ENCODE measurements at places on chromosomes 13 and 19.

DNA sequence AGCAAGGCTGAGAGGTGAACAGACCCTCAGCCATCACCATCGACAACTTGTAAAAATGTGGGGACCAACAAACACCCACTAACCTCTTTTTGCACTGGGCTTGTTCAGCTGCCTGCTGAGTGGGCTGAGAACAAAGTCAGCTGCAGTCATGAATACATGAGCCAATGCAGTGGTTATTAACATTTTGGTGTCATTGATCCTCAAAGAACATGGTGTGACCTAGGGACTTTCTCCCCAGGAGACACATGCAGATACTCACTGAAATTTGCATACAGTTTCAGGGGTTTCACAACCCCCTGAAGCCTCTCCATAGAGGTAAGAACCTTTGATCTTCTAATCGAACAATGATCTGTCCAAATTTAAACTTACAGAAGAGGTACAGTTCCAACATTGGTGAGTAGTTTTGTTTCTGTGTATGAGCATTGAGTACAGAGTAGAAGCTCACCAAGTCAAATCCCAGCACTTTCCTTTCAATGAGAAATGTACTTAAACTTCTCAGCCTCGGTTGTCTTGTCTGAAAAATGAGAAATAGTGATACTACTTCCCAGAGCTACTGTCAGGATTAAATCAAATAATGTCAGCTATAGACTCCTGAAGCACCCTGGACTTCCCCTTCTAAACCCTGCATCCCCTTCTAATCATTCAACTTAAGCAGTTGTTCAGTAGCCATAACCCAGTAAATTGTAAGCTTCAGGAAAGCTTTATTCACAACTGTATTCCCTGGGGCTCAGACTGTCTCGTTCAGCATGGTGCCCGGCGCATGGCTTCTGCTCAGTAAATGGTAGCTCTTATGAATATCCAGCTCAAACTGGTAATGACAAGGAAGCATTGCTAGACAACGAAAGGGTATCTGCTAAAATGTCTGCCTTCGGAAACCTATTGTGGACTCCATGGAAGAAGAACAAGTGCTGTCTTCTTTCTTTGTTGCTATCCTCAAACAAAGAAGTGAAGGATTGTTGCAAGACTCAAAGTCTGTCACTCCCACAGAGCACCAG is 148.7 kb downstream of the FOXO1 start:
- DNase-seq, result no peak

- no peak for DNase-seq
These were observed 492.9 kb downstream of the PCDH20 start for GRCh38 chr13:60922576-60923231.

GRCh38 chr19:45074744-45075300 is 1.5 kb downstream of the ZNF296 start:
- no peak for DNase-seq

- no peak for DNase-seq
These were observed 68.2 kb downstream of the CACNA1A start for GRCh38 chr19:13437919-13438618.

DNA sequence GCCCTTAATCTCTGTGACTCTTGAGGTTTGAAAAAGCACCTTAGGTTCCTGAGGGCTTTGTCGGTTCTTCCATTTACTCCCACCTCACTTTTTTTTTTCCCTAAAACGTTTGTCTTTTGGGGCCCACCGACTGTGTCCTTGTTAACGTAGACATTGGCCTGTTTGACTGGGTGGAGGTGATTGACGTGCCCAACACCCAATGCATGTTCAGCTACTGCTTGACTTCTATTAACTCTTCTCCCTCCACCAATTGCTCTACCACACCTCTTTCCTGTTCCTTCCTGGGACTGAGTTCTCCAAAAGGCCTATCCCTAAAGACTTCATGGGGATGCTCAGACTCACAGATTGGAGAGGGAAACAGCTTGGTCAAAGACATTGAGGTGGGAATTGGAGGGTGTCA is 17.3 kb downstream of the CKM start:
- no peak for DNase-seq

DNA sequence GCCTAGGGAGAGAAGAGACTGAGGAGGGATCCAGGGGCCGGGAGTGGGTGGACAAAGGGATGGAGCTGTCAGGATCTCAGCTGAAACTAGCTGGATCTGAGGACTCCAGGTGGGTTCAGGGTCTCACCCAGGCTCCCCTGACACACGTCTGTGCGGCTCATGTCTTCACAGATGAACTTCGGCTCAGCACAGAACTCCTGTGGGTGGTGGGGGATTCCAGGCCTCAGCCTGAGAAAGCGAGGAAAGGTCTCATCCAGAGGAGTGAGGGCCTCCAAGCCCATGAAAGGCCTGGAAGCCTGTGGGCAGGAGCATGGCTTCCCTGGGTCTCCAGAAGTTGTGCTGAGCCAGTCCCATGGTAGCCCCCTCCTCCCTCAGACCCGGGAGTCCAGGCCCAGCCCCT is 1.4 kb downstream of the CAPN12 start:
- peak; percentile 19 for DNase-seq

DNA sequence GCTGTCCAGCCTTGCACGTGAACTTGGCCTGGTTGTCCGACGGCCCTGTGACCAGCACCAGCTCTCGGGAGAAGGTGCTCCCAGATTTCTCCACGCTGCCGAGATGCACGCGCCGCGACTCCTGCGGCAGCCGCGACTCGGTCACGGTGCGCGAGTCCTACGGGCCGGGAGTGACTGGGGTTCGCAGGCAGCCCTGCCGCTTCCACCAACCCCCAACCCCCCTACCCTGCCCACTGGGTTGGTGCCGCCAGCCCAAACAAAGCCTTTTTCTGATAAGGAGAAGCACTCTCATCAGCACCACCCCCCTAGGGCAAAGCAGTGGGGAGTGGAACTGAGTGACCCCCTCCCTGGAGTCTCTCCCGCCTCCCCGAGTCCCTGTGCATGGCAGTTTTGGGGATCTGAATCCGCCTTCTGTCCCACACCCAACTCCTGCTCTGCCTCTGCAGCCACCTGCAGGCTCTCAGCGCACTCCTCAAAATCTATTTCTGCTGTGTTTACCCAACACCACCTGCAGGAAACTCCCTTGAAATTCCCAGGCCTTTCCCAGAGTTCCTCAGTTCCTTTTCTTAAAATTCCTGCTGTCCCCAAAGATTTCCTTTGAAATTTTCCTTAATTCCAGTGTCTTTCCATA is 6.2 kb downstream of the NPHS1 start:
- peak; percentile 52 for DNase-seq

- DNase-seq, result no peak
These were observed 21.2 kb downstream of the ZNF675 start for GRCh38 chr19:23665651-23666410.

DNA sequence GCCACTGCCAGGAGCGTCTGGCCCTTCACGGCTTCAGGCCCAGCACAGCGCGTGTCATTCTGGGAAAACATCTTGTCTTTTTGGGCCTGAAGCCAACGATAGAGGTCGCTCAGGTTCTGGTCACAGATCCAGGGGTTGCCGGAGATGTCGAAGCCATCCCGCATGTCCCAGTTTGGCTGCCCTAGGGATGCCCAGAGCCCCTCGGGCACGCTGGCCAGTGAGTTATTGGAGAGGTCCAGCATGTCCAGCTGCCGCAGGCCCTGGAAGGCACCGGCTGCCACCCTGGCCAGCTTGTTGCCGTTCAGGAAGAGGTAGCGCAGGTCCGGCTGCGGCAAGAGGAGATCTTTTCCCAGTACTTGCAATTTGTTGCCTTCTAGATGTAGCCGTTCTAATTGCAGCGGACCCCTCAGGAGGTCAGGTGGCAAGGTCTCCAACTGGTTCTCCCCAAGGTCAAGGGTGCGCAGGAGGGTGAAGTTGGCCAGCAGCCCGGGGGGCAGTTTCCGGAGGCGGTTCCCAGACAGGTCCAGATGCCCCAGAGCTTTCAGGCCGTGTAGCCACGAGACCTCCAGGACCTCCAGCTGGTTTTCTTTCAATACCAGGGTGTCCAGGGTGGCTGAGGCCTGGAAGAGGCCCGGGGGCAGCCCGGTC is 1.8 kb downstream of the LRG1 start:
- no peak for DNase-seq

DNA sequence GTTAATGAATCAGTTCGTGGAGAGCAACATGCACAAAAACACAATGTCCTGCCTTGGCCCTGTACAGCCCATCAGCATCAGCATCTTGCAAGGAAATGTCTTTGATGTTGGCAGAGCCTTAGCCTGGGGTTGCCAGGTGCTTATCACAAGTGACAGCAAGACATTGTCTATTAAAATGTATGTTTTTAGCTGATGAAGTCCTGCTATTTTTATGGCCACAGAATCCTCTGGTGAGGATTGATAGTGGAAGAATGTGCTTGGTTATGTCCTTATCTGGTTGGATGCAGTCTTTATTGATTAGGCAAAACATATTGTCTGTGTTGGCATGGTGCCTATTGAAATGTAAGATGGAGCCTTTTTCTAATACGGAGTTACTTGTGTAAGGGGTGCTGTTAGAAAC is 1427.0 kb upstream of the MIR17HG start:
- no peak for DNase-seq

- no peak for DNase-seq
These were observed 17.8 kb upstream of the ZNF331 start for GRCh38 chr19:53520163-53520546.

DNA sequence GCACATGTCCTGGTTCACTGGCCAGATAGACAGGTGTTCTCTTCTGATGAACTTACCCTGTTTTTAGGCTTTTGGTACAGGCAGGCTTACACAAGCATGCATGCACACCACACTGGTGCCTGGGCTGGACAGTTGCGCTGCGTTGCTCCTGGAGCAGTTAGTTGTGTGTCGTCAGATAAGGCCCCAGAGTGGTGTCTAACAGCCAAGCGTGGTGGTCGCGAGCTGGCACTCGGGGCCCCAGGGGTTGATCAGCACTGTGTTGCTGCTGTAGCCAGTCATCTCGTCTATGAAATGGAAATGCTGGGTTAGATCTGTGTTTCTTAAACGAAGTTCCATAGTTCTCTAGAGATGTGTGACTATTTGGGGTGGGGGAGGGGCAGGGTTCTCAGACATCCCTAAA is 24.6 kb upstream of the TEX29 start:
- DNase-seq, result no peak

GRCh38 chr13:43077046-43077445 is 53.7 kb downstream of the DNAJC15 start:
- DNase-seq, result no peak

GRCh38 chr19:50203281-50204080 is at the start of gene MYH14:
MYH14 (plus strand) TSS chr19:50203622; CDS start chr19:50210366, 6,744 bp downstream.
- peak; percentile 100 for DNase-seq

GRCh38 chr13:59931621-59932020 is 232.1 kb downstream of the DIAPH3 start:
- no peak for DNase-seq

DNA sequence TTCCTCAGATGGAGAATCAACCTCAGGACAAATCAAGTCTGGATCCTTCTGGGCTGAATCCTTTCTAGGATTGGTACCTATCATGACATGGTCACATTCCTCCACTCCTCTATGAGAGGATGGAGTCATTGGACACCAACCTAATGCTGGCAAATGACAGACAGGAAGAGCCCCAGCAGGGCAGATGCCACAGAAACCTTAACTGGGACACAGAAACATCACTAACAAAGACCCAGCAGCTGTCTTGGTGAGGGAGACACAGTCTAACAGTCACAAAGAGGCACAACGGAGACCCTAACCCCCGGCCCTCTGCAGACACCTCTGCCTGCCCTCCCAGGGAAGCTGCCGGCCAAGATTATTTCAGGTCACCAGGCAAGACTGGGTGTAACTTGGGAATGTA is 2.1 kb downstream of the ANKRD27 start:
- no peak for DNase-seq

DNA sequence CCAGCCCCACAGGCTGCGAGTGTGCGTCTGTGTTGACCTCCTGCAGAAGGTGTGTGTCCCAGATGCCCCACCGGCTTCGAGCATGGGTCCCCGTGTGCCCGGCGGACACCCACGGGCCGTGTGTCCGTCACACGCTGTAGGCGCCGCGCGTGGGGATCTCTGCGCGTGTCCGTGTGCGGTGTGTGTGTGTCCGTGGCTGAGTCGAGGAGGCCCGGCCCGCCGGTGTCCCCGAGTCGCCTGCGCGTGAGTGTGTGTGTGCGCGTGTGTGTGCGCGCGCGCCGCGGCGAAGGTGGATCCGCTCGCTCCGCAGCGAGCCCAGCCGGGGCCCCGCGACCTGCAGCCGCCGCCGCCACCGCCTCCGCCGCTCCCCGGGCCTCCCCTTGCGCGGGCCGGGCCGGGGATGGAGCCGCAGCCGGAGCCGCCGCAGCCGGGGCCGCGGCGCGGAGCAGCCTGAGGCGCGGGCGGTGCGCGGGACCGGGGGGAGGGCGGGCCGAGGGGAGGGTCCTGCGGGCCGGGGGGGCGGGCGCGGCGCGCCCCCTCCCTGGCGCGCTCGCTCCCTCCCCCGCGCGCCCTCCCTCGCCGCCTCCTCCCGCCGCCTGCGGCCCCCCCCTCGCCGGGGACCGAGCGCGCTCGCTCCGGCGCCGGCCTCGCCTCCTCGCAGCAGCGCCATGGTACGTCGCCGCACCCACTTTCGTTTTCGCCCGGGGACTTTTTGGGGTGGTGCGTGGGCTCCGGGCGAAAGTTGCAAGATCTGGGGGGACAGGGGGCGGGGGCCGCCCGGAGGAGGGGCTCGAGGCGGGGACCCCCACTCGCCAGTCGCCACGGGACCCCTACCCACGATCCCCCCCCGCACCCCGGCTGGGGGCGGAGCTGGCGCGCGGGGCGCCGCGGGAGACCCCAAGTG is 7.1 kb upstream of the NFIC start:
- DNase-seq, result peak; percentile 87

- peak; percentile 43 for DNase-seq
These were observed 50.7 kb downstream of the ZNF723 start for GRCh38 chr19:22882797-22883196.

- no peak for DNase-seq
These were observed 8.8 kb downstream of the IGFL4 start for GRCh38 chr19:46031781-46032596.

DNA sequence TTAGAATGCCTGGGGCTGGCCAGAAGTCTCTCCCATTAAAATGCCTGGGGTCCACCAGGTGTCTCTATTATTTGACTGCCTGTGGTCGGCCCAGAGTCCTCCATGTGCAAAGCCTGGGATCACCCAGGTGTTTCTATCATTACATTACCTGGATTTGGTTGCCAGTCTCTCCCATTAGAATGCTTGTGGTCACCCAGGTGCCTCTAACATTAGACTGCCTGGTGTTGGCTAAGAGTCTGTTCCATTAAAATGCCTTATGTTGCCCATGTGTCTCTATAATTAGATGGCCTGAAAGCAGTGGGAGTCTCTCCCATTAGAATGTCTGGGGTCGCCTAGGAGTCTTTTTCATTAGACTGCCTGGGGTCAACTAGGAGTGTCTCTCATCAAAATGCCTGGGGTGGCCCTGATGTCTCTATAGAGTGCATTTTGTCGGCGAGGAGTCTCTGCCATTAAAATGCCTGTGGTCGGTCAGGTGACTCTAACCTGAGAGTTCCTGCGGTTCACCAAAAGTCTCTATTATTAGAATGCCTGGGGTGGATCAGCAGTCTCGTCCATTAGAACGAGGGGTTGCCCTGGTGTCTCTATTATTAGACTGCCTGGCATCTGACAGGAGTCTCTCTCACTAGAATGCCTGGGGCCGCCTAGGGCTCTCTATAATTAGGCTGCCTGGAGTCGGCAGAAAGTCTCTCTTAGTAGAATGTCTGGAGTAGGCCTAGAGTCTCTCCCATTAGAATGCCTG is 1540.5 kb downstream of the UQCRFS1 start:
- DNase-seq, result no peak

- DNase-seq, result peak; percentile 69
These were observed 59.7 kb downstream of the SPATA13 start for GRCh38 chr13:24220086-24220703.

- DNase-seq, result peak; percentile 43
These were observed 276.4 kb downstream of the KLF5 start for GRCh38 chr13:73335210-73335609.
